Eye (tissue), 1 donor: ENCODE measurements at places on chromosomes 6 and 20.

DNA sequence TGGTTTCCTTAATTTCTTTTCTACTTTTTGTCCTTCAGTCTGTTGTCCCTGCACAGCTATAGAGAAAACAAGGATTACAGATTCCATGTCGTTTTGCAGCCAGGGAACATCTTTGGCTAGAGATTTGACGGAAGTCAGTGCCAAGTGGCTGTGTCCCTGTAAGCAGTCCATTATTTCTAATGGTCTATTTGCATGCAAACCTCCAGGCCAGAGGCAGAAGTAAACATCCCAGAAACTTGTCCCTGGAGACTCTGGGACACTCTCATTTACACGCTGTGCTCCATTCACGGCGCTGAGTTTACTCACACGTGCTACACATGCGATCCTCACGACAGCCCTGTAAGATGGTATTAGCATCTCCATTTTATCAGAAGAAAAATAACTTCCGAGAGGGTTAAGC lies 355.5 kb downstream of the PRKN start:
- DNase-seq: no peak

DNA sequence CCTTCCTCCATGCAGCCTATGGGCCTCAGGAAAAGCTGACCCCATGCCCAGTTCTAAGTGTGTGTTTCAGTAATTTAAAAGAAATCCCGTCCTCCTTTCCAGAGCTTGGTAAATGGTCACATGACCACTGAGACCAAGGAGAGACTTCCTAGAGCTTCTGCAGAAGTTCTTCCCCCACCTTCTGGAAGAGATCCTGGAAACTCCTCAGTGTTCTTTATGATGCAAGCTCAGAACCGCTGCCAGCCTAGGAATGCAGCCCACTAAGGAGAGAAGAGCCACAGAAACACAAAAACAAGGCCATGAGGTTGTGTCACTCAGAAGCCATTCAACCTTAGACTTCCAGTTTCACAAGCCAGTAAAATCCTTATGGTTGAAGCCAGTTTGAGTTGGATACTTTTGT lies 348.4 kb downstream of the TPBG start:
- DNase-seq: no peak

DNA sequence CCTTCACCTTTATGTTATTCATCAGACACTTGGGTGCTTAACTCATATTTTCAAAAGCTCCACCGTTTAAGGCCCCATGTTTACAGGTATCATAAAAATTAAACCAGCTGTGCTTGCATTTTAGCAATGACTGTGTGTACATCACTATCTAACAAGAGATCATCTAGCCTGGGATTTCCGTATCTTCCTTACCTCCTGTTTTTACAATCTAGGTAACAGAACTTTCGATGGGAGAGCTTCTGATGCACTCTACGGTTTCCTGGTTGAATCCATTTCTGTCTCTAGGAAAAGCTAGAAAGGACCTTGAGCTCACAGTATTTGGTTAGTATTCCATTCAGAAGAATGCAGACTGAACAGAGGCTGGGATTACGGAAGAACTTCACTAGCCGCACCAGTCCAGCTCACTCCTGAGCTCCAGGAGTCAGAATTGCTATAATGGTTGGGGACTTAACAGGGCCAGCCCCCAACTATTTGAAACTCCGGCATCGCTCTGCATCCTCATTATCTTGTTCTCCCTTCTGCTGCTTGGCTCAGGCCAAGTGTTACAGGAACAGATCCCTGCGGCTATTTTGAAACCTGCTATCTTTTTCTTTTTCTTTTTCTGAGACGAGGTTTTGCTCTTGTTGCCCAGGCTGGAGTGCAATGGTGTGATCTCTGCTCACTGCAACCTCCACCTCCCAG lies 13.0 kb upstream of the CLDN20 start:
- DNase-seq: no peak

DNA sequence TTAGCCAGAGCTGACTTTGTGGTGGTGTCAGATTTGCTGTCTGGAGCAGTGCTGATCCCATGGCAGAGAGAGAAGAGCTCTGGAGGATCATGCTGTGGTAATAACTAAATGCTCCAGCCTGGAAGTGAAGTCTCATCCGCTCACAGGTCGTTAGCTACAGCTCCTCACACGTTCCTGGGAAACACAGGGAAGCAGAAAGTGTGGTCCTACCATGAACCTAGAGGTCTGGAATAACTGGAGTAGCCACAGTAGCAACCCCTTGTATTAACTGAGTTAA lies 2.7 kb downstream of the HIVEP1 start:
- no peak for DNase-seq

DNA sequence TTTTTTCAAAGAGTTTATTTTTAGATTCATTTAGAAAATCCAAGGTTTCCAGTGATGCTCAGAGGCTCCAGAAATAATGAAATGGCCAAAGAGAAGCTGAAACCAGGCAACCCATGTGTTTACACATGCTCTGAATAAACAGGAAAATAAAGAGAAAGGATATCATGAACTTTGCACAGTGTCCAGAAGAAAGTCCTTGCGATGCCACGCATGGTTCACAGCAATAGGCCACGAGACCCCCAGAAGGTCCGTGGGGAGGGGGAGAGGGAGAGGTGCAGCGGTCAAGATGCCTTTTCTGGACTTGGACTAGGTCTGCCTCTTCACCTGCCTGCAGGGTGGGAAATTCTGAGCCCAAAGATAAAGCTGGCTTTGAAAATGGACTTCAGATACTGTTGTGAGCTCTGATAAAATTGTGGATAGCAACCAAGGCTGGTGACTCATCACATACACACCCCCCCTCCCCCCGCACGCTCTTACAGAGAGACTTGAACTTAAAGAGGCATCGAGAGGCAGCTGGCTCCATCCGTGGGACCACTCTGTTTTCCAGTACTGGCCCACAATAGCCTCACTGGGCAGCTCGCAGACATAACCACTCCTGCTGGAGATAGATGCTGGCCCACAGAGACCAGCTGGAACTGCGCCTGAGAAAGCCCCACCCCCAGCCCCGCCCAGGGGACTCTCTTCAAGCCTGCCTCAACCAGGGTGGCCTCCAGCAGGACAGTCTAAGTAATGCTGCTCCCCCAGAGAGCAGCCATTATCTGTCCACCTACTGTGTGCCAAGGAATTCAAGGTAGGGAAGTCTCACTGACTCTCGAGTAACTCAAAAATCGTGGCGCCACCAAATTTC lies 21.2 kb upstream of the NFATC2 start:
- peak; percentile 72 for DNase-seq

- DNase-seq: no peak
These were observed 55.0 kb downstream of the BTBD9 start for GRCh38 chr6:38584731-38585130.

DNA sequence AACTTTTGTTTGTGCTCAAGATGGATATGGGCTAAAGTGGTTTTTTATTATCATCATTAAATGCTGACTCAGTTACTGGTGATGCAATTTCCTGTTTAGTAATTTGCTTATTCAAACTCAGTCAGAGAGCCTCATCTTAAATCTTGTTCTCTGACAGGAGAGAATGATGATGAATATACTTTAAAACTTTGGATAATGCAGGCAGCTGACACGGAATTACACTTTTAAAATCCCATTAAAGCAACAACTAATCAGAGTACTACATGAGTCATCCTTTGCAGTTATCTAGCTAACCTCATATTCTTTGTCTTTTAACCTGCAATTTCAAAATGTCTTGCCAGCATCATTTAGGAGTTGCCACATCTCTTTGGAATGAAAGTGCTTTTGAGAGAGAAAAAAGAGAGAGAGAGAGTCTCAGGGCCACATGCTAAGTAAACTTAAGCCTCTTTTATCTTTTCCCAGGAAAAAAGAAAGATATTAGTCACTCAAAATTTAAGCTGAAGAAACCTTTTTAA lies 9.2 kb upstream of the C6orf141 start:
- no peak for DNase-seq
